Eye (tissue), 1 donor: ENCODE measurements at places on chromosomes 12 and 14.

GRCh38 chr12:51269174-51270066 lies 795 bp downstream of the SMAGP start:
- DNase-seq: peak; percentile 54

GRCh38 chr14:22657861-22658260 lies 13.7 kb upstream of the OR6J1 start:
- no peak for DNase-seq

GRCh38 chr12:128796439-128797118 lies 27.2 kb downstream of the SLC15A4 start:
- no peak for DNase-seq

DNA sequence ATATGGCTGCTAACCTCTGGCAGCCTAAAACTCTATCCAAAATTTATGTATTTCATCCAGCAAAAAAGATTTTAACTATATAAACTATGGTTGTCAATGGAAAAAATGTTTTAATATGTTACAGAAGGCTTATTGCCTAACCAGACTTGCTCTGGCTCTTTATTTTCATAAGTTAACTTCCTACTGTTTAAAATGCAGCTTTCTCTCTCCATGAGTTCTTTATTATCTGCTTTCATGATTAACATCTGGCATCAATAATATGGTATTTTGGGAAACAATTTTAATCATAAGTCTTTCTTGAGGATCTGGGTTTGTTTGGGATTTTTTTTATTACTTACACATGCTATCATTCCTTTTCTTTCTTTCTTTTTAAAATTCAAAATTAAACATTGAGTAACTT lies 20.5 kb downstream of the KERA start:
- peak; percentile 68 for DNase-seq

DNA sequence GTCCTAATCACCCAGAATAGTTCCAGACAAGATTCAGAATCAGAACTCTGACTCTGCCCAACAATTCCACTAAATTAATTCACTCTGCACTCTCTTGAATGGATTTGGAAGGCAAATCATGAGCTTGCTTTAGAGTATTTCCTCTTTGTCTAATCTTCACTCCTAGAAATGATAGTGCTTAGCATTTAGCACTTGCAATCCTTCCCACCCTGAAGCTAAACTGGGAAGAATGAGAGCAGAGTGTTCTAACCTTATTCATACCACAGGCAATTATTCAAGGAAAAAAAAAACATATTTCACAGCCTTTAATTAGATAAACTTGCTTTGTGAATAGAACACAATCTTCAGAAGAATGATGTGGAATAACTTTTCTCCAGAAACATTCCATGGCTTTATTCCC lies 264.6 kb downstream of the PAWR start:
- no peak for DNase-seq

DNA sequence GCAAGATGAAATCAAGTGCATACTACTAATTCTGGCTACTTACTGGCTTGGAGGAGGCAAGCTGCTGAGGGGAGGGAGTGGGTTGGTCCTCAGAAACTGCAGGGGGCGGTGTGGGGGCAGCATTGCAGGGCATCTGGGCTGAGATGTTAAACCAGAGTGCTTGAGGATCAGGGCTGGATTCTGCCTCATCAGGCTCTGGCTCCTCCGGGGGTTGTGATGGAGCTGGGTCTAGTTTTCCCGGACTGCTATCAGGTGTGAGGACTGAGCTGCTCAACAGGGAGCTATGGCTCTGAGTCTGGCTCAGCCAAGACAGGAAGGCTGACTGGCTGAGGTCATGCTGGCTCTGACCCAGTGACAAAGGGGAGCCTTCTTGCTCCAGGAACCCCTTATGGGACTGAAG lies 28.6 kb downstream of the BAZ2A start:
- no peak for DNase-seq

DNA sequence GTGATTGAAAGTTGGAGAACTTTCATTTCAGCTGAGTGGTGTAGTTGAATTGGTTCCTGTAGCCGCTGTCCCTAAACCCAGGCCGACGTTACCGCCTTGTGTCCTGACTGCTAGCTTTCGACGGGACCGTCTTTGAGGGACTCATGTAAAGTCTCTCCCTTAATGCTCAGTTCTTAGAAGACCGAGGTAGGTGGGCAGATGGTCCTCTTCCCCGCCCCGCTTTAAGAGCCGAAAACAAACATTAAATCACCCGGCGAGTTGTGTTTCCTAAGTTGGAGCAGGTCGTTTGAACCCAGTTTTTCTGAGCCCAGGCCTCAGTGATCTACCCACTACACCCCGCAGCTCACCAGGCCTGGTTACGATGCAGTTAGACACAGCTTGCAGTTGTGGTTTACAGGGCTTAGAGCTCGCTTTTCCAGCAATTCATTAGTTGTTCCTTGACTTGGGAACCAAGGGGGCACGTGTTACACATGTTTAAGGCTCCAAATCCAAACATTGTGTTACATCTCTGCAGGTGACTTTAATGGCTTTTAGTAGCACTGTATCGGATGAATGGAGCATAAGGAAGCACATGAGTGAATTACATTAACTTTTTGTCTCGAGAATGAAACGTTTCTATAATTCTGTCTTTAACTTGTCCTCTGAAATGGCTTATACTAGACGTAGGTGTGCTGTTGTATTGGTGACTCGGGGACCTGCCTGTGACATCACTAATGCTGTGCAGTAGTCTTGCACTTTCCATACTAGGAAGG lies 790 bp downstream of the NEDD1 start:
- DNase-seq: no peak

DNA sequence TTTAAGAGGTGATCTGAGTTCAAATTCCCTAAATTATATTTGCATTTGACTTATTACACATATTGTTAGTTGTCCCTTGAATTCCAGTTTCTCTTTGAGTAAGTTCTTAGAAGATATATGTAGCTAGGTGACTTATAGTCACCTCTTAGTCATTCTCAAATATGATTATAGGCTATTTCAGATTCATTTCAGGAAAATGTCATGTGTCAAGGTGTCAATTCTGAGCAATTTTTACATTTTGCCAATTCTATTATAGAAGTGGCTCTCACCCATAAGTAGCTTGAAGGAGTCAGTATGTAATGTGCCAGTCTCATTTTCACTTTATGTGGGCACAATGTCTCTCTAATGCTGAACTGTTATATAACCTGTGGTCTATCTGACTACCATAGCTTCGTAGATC lies 623.4 kb downstream of the DIO2 start:
- DNase-seq: no peak

DNA sequence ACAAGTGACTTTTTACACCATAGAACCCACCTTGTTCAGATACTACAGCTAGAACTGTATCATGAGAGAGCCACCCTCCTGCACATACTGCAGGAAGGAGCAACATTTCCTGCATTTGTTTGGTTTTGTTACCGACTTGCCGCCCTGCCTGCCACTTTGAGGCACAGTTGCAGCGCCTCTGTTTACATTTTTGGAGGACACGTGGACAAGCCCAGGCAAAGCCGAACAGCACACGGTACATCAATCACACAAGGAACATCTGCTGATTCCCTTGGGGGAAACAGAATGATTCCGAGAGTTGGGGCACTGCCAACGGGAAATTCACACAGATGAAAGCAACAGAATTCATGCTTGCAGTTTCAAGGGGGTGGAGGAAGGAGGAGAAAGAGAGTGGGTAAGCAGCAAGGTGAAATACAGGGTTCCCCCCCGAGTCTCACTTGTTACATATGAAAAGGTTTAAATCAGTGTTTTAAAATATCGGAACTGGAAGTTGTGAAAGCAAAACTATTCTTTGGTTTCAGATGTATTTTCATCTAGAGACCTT lies 110.7 kb downstream of the BTG1 start:
- peak; percentile 72 for DNase-seq

GRCh38 chr12:6229224-6230218 lies 29.3 kb downstream of the CD9 start:
- peak; percentile 74 for DNase-seq

DNA sequence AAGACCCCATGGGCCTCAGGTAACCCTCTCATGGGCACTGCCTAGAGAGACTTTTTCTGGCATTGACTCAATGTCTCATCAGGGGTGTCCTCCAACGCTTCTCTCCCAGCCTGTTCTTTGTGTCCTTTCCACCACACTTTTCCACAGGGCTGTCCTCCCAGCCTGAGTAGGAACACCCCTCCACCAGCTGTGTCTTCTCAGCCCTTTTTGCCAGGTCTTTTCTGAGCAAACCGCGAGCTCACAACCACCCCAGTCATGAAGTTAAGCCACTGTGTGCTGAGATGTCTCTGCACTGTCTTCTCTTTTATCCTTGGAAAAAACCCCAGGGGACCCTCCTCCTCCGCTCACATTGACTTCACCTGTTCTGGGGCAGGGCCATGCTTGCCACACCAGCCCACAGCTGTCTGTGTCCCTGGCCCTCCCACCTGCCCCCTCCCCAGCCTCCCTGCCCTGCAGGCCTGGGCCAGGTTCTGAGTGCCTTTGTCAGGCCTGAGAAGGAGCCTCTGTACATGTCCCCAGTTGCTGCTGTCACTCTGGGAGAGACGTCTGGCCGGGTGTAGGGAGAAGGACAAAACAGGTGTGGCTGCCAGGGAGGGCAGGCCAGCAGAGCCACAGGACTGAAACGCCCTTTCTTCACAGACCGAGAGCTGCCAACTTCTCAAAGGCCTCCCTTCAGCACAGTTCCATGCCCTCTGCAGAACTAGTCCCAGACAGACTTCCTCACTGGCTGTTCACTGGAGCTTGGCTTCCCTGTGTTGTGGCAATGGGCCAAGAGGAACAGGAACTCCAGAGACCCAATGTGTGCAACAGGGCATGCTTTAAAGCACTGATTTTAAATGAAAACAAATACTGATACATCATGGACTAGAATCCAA lies 50.5 kb upstream of the PNMA1 start:
- peak; percentile 44 for DNase-seq

GRCh38 chr12:89539426-89540223 lies 13.8 kb upstream of the POC1B start:
- no peak for DNase-seq

DNA sequence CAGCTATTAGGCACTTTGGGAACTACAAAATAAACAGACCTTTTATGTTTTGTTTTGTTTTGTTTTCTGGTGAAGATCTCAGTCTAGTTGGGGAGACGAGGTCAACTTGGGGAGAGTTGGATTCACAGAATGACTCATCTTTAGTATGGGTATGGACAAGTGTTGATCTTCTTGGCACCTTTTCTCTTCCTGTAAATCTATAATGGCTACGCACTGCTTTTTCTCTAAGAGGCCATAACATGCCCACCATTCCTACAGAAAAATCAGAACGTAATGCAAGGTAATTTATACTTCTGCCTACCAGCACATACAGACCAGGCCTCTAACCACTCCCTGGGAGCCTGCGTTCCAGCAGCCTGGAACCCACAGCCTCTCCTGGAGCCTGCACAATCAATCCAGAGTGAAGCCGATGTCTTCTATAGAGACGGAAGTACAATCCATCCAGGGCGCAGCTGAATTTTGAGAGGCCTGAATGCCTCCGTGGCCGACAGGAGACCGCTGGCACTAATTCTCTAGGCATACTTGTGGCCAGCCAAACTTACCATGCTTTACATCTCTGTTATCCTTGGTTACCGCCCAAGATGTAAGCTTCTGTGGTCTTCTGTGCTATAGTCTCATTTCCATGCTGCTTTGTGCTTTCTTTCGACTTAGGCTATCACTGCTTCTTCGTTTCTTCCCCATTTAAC lies 717 bp downstream of the PPHLN1 start:
- DNase-seq: peak; percentile 67

DNA sequence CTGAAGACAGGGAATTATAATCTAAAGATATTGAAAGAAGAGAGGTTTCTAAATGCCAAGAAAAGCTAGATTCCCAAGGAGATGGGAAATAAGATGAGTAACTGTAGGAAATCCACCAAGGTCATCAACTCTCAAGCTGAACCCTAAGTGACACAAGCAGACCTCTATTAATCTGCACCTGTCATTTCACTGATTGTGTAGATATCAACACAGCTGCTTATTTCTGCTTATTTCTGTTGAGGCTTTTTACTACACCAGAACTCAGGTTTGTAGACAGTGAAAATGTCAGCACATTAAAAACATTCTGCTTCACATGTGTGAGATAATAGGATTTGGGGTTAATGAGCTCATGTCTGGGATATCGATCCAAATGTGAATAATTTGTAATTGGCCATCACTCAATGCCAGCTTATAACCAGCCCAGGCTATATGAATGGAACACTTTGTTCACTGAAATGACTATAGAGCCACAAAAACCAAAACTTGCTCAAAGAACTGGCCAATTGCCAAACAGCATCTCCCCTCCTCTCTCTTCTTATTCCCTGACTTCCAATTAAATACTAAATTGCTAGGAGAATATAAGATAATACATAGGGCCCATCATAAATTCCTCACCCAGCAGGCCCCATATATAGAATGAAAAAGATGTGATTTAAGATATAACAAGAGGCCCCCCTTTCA lies 188.7 kb upstream of the ARID2 start:
- peak; percentile 32 for DNase-seq

DNA sequence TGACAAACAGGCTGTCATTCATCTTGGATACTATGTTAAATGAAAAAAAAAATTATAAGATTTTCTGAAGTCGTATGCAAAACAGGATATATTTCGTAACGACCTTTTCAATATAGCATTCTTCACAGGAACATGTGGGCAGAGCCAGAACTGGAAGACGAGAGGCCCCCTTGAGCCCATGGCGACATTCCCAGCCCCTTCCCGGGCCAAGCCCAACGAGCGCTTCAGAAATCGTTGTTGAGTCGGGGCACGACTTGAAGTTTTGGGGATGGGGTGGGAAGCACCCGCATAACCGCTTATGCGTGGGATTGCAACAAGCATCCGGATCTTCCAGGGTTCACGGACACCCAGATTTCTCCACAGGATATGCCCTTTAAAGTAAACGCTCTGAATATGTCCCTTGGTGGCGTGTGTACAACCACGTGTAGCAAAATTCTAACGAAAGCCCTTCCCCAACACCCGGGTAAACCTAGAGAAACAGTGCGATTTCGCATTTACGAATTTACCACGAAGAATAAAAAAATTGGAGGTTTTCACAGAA lies 736 bp downstream of the C14orf39 start:
- peak; percentile 86 for DNase-seq

GRCh38 chr12:30794591-30795409 lies 40.0 kb upstream of the CAPRIN2 start:
- DNase-seq: peak; percentile 59

GRCh38 chr12:92648242-92649031 lies 54.4 kb upstream of the PLEKHG7 start:
- DNase-seq: no peak

GRCh38 chr12:80513211-80513610 lies 69.2 kb downstream of the PTPRQ start:
- no peak for DNase-seq

DNA sequence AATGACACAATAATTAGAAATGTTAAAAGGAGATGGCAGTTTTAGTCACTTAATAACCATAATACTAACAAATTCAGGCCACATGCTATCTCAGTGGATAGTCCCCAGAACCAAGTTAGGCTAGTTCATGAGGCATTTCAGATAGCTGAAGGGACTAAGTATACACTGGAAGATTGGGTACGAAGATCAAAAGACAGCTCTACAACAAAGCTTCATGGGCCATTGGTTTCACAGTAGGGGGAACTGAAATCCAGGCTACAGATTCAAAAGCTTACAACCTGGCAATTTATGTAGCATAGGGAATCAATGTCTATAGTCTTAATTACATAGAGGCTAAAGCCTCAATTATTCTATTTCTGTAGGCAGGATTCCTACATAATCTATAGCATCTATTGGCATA lies 343.0 kb downstream of the RGS6 start:
- no peak for DNase-seq
